ENCODE measurements at places on chromosomes 1 and 21.

DNA sequence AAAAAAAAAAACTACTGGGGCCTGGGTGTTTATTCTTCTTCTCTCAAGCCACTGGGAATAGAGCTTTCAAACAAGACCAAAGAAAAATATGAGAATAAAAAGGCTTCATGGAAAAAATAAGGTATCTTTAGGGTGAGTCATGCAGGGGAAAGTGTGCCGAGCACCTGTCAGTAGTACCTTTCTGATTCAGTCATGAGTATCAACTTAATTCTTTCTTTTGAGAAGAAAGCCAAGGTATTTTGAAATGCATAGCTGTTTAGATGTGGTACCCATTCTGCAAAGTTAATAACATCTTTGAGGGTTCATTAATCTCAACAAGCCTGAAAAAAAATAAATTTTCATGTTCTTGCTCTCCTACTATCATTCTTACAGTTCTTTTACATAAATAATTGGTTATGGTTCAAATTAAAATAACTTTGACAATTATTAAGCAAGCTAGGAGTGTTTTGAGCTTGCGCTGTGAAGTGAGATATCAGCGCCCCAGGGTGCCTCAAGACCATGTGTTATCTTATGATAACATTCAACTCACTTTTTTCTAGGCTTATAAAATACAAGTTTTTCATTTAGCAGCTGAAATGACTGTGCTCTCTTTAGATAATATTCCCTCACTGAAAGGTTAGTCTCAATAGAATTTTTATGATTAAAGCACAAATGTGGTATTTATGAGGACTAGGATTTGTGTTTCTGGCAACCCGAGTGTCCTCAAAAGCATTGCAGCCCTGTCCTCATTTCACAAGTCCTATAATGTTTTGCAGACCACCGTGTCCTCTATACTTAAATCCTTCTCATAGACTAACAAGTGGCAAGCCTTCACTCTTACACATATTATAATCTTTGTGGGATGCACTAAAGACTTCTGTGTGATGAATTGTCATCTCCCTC is 138.6 kb downstream of the SLC44A5 start:
- no peak for DNase-seq

DNA sequence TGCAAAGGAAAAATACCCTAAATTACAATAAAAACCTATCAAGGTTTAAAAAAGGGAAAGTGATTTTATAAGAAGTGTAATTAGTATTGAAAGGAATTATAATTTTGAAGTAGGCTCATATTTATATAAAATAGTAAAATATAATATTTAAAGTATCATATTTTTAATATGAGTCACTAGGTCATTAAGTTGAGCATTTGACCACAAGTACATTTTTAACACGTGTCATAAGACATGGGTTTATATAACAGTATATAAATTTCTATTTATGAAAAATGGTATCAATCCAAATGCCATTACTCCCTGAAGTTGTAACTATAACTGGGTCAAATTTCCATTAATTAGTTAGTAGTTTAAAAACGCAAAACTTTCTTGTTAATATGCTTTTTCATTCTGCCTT is 365.9 kb downstream of the COL11A1 start:
- DNase-seq: no peak

GRCh38 chr1:53371851-53372250 is 44.0 kb upstream of the LRP8 start:
- DNase-seq: no peak

- no peak for DNase-seq
Observed at GRCh38 chr1:18413541-18414305, 67.0 kb upstream of the KLHDC7A start.

- no peak for DNase-seq
Observed at GRCh38 chr1:115090540-115090939, 1.2 kb upstream of the TSPAN2 start.

- DNase-seq: no peak
Observed at GRCh38 chr1:108072212-108072611, 107.2 kb upstream of the VAV3 start.

GRCh38 chr1:77732090-77732489 is 27.6 kb downstream of the USP33 start:
- DNase-seq: no peak

All from CD4-positive, alpha-beta T cell treated with Interleukin-17A for 1 hour (primary cell).